GM10248 (cell line): ENCODE measurements at places on chromosomes 2 and 18.

DNA sequence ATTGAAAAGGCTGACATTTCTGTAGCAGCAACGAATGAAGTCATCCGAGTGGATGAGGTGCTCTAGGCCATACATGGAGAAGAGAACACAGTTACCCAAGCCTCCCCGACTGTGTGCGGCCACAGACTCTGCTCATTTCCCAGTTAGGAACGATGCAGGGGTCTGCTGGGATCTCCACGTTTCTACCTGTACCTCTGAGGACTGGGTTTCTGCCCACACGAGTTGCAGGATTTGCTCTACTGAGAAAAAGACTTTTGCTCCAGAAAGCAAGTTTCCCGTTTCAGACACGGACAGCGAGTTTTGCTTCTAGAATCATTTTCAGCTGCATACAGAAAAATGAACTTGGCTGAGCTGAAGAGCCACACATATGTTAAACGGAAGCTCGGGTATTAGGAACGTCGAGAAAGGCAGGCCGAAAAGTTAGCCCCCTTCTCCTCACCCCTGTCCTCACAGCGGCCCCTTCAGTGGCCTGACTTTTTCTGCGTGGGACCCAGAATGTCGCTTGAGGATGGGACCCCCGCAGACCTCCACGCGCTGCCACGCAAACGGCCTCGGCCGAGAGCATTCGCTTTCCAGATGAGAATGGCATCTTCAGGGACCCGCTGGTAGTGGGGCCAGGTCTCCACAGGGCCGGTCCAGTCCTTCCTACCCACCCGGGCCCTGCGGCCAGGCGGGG, 582 bp upstream of the RAB31 start:
- no peak for DNase-seq

GRCh38 chr2:207482630-207483029, 47.1 kb upstream of the CREB1 start:
- no peak for DNase-seq

DNA sequence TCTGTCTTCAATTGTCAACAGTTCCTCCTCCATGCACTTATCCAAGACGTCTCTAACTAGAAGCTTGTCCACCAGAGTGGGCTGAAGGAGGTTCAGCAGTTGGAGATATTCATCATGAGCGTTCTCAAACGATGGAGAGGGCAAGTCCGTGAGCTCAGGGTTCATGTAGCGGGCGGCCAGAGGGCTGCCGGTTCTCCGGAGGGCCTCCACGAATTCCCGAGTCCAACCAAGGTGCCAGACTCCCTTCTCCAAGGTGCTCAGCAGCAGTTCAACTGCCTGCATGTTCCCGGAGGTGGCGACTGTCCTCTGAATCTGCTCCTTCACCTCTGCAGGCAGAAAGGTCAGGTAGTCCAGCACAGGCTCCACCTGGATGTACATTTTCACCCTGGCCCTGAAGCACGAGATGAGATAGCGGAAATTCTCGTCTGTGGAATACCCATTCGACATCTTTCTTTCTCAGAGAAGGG, 590 bp downstream of the IFIH1 start:
- DNase-seq, result peak; percentile 28

GRCh38 chr18:39190508-39190907, 1624.9 kb upstream of the CELF4 start:
- no peak for DNase-seq

- DNase-seq, result no peak
These were observed 484.1 kb downstream of the DCC start for GRCh38 chr18:52824126-52824525.

DNA sequence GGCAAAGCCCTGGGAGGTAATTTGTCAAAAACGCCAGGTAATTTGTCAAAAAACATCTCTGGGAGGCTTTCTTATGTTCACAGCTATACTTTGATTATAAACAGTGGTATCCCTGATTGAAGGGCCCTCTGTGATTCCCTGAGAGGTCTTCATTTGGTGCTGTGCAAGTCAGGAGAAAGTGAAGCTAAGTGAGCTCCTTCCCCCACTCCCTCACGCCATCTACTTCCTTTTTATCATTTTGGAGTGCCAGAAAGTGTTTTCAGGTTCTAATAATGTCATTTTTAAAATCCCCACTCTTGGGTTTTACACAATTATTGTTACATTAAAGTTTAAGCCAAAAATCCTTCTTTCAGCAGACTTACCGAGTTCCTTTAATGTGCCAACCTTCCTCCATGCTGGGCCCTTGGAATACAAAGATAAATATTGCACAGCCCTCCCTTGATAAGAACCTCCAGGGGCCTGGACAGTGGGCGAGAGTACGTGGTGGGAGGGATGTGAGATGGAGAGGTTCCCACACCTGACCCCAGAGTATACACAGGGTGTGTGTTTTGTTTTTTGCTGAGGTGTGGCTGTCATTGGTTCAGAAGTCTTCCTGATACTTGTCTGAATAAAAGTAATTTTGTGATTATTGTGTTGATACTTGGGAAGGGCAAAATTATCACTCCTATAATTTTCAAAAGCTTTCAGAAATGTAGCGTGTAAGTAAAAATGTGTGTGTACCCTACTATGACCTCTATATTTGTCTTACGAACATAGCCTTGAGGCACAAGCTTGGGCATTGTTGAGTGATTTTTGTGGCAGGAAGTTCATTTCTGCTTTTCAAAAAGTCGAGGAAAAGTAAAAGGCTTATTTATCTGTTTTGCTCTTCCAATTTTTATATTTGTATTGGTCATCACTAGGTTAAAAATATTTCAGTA, 8.2 kb downstream of the MAPRE2 start:
- no peak for DNase-seq

DNA sequence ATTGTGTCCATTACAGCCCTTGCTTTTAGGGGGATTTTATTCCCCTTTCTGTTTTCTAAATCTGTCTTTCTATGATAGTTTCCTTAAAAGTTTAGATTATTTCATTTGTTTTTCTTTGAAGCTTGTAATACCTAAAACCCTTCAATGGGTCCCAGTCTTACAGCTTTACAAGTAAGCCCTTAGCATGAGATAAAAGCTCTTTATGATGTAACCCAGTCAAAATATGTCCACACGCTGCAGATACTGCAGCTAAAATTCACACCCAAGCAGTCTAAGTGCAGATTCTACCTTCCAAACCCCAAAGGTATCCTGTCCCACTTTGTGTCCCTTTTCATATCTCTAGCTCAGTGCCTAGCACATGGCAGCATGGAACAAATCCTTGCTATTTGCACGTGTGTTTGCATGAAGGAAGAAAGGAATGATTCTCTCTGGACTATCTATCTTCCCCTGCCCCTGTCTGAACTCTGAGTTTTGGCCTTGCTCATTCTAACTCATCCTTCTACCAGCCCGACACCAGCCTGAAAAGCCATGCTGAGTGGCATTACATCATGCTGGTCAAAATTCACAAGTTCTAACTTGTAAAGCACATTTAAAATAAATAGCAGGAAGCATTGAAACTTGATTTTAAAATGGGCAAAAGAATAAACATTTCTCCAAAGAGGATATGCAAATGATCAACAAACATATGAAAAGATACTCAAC, 623.2 kb downstream of the IRS1 start:
- no peak for DNase-seq

GRCh38 chr2:200430017-200430416, 79.9 kb downstream of the KCTD18 start:
- DNase-seq, result no peak
